AG08395 (cell line): ENCODE measurements at places on chromosomes 4 and X.

DNA sequence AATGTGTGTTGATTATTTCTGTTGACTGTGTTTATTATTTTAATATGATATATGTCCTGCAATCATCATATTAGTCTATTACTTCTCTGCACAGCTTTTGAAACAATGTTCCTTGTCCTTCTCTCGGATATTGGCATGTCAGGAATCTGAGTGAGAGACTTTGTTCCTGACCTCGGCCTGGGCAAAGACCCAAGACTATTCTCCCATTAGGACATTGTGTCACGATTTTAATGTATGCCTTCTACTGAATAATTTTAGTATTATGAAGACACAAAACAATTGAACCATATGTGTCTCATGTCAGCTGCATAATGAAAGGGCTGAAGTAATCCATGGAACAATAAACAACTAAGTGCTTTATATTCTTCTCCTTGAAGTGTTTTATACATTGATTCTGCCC lies 580.8 kb upstream of the TENM3 start:
- DNase-seq: no peak

- DNase-seq: no peak
Measured at GRCh38 chr4:1759170-1759817, 33.8 kb upstream of the FGFR3 start.

- DNase-seq: no peak
Measured at GRCh38 chr4:52979821-52980590, 117.9 kb downstream of the RASL11B start.

DNA sequence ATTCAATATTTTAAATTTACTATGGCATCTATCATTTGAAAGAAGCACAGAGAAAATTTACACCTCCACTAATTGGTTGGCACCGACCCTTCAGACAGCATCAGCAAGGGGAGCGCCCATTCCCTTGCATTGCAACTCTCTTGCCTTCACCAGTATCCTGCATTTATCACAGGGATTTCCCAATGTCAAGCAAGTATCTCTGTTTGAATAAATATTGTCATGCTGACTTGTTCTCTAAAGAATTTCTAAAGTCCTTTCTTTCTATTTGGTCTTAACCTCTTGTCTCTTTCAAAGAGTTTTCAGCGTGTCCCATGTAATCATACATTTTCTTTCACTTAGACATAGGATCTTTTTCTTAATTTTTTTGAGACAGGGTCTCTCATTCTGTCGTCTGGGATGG lies 10.4 kb downstream of the DCTD start:
- no peak for DNase-seq

GRCh38 chr4:64230709-64231310 lies 178.4 kb downstream of the TECRL start:
- no peak for DNase-seq

GRCh38 chr4:29082684-29083083 lies 1637.5 kb upstream of the PCDH7 start:
- no peak for DNase-seq
